ENCODE measurements at places on chromosomes 11 and 22.

DNA sequence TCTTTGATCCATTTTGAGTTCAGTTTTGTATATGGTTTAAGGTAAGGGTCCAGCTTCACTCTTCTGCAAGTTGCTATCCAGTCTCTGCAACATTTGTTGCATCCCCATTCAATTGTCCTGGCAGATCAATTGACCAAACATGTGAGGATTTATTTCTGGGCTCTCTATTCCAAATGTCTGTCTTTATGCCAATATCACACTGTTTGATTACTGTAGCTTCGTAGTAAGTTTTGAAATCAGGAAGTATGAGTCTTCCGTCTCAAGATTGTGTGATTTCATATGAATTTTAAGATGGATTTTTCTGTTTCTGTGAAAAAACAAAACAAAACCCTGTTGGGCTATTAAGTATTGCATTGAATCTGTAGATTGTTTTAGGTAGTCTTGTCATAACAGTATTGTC is 17.0 kb downstream of the APLP2 start:
- no peak for DNase-seq

DNA sequence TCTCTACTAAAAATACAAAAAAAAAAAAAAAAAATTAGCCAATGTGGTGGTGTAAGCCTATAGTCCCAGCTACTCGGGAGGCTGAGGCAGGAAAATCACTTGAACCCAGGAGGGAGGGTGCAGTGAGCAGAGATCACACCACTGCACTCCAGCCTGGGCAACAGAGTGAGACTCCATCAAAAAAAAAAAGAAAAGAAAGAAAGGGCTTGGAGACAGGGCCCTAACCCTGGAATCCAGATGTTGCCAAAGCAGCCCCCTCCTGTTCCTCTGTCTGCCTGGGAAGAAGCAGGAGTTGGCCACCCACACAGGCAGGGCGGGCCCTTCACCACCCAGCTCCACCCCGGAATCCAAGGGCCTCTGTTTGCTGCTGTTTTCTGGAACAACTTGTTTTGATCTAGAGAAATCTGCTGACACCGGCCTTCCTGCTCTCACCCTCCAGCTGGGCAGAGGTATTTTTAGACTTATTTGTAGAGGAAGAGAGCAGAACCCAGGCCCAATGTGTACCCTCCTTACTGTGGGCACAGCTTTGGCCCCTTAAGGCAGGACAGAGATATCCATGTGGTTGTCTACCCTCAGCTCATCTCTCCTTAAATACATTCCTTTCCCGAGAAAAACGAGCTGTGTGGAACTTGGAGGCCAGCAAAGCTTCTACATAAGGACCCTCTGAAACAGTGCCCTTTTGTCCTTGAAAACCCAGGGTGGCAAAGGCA is 2.7 kb upstream of the NEAT1 start:
- DNase-seq, result no peak

DNA sequence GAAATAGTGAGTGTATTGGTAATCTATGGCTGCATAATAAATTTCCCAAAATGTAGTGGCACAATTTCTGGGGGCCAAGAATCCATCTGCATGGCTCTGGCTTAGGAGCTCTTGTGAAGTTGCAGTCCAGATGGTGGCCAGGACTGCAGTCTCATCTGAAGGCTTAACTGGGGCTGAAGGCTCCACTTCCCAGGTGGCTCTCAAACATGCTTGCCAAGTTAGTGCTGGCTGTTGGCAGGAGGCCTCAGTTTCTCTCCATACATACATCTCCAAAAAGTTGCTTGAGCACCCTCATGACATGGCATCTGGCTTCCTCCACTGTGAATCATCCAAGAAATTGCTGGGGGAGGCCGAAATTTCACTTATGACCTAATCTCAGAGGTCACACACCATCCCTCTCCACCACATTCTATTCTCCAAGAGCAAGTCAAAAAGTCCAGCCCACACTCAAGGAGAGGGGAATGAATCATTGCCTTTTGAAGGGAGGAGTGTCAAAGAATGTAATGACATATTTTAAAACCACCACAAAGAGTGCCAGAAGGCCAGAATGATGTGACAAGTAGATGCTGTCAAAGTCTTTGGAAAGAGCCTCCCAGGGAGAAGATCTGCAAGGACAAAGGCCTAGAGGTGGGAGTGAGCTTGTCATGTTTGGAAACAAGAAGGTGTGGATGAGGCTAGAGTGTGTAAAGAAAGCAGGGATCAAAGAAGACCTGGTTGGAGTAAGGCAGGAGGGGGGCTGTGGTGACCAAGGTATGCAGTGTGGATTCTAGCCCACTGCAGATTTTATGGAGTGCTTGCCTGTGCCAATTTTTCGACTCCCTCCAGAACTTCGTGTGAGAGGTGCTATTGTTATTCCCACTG is 566.2 kb downstream of the MIAT start:
- DNase-seq, result no peak

GRCh38 chr11:70883973-70884623 is 368.3 kb downstream of the SHANK2 start:
- DNase-seq, result no peak

DNA sequence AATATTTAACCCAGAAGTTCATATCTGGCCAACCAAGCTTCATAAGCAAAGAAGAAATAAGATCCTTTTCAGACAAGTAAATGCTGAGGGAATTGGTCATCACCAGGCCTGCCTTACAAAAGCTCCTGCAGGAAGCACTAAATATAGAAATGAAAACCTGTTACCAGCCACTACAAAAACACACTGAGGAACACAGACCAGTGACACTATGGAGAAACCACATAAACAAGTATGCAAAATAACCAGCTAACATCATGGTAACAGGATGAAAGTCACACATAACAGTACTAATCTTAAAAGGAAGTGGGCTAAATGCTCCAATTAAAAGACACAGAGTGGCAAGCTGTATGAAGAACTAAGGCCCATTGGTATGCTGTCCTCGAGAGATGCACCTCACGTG is 311.4 kb downstream of the DYNC2H1 start:
- no peak for DNase-seq

DNA sequence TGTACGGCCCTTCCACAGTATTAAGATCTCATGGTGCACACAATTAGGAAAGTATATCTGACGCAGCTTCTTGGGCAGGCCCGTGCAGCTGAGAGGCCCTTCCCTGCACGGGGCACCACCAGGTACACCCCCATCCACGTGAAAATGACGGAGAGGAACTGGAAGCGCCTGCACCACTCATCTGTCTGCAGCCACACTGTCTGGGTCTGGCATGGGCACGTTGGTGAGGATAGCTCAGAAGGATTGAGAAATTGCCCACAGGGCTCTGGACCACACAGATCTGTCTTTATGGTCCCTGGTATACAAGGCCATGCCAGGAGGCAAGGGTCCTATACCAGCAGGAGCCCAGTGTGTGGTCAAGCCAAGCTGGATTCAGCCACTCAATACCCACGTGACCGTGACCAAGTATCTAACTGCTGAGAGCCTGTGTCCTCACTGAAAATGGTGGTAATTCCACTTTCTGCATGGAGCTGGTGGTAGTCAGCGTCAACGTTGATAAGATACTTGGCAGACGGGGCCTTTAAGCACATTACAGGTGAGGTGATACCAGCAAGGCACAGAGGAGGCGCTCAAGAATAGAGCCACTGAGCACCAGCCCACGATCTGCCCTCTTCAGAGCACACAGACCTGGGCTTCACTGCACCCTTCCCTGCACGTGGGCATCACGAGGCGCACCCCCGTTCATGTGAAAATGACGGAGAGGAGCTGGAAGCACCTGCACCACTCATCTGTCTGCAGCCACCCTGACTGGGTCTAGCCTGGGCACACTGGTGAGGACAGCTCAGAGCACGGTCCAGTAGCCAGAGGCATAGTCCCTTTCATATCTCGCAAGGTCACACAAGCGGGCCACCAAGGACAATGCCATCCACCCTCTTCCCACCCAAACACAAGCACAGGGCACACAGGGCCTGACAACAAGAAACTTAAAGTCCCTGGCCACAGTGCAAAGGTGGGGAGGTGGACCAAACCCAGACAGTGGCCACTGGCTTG is 28.4 kb downstream of the SHANK2 start:
- no peak for DNase-seq

DNA sequence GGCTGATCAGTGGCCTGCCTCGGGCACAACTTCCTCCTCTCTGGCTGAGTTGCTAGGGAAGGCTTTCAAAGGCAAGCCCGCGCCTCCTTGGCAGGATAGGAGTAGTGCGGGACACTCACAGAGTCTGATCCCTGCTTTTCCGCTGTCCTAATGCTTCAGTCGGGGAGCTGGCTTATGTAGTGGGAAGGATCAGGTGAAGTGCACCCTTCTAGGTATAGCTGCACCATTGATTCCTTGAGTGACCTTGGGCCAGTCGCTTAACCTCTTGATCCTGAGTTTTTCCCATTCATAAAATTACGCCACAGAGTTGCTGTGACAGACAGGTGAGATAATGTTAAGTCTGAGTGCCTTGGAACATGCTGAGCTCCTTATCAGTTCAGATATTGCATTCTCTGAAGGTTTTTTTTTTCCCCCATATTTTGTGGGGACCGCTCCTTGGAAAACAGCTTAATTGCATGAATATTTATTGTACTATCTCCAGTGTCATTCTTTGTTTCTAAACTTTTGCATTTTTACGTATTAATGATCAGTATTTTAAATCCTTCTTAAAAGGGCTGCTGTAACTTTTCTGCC is 961 bp downstream of the IPO7 start:
- peak; percentile 42 for DNase-seq

DNA sequence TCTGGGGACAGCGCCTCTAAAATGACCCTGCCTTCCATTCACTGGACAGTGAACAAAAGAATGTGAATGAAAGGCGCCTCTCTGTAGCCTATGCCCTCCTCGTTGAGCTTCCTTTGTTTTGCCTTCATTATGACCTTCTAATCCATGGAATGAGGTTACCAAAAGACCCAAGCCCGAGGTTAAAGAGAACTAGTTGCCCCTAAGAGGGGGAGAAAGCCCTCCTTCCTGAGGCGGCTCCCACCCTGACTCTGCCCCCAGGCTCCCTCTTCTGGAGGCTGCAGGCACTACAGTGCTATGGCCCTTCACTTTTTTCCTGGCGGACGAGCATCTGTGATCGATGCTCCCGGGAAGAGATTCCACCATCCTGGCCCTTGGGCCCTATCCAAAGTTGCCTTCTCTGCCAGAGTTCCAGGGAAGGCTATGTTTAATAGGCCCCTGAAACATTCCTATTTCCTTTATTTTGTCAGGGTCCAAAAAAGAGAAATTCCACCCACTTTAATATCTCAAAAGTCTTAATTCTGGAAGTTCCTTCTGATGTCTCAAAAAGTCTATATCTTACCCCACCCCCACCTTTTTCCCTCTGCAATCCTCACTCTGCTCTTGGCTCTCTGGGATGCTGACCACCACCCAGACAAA is 147.3 kb downstream of the FEZ1 start:
- peak; percentile 78 for DNase-seq

GRCh38 chr22:19886605-19887255 is 32.1 kb upstream of the GNB1L start:
- DNase-seq, result no peak

DNA sequence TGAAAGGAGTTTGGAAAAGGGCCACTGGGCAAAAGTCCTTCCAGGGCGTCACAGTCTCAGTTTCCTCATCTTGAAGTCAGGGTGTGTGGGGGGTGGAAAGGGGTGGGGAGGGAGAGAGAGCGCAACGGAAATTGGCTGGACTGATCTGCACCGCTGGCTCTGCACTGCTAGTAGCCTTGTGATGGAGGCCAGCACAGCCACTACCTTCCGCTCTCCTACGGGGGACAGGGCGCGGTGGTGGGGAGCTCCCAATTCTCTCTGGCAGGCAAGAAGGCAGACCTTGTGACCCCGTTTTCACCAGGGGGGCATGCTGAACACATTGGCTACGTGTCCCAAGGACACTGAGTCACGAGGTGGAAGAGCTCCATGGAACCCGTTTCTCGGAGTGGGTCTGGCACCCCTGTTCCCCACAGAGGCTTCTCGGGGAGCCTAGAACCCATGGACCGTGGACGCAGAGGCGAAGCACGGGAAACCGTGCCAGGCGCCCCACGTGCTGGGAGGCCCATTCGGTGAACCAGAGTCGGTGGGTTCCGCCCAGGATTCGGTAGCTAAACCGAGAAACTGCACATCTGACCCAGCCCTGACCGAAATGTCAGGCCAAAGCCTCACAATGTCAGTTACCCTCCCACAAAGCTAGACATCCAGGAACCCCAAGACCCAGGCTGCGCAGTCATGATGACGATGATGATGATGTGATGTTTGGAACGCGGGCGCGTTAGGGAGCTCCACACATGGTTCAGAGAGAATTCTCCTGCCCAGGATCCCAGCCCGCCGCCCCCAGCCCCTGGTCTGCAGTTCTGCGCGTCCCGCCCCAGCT is 28.3 kb upstream of the WNT11 start:
- DNase-seq, result peak; percentile 61

- DNase-seq, result no peak
These were observed 162.3 kb upstream of the GRK3 start for GRCh38 chr22:25402160-25402500.

DNA sequence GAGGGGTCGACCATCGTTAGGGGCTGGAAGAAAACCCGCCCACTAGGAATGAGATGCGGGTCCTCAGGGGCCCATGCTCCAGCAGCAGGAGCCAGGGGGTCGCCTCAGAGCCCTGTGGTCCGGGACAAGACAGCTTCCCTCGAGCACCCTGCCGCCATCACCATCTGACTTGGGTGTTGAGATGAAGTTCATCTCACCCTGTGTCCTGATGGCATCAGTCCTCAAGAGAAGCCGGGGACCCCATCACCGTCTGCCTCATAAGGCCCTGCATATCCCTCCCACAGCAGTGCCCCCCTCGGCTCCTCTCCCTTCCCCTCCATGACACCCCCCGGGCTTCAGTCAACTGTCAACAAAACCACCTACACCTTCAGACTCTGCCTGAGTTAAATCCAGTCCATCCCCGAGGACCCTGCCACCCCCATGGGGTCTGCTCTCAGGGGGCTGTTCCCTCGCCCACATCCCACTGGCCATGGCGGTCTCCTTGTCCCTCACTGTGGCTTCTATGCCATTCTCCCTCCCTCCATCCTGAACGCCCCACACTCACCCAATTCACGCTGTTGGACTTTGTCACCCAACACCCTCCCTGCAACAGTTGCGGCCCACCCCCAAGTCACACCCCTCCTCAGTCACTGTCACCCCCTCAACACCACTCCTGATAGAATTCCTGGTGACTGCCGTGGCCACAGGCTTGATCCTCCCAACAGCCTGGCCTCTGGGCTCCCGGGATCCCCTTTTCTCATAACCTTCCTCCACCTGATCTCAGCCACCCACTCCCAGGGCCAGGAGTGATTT is 87.7 kb upstream of the RTL6 start:
- DNase-seq, result no peak

DNA sequence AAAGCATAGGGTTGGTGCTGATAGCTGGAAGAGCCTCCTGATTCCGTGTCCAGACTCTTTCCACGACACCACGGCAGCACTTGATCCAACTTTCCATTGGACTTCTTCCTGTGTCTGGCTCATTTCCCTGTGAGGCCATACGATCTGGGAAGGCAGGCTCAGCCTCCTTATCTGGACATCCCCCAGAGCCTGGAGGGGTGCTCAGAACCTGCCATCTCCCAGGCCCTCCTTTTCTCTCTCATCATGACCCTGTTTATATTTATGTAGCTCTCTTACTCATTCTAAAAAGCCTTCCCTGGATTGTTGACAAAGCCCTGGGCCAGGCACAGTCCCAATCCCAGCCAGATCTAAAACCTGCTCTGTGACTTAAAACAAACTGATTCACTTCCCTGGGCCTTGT is 7.8 kb upstream of the BCL9L start:
- no peak for DNase-seq
